ENCODE measurements at places on chromosomes 1 and 21. TPM values are rescaled to one million over a fixed set of nuclear protein-coding genes. Genes with fewer than 3 reads are reported as not detected.
A peak's percentile ranks its signal among the peaks of the same experiment; 100 is the strongest.

DNA sequence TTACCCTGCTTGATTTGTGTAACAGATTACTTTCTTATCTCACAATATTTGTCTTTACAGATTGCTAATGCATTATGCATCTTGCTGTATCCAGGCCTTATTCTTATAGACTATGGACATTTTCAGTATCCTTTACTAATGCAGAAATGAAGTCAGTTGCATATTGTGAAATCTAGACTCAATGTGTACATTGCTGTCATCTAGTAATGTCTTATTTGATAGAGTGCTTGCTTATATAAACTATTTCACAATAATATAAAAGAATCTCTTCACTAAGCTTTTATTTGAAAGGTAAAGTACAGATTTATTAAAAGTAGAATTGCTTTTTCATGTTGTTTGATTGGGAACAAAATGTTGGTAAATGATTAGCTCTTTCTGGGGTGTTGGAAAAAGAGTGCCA lies 39.6 kb downstream of the ALG6 start:
- no peak for DNase-seq

GRCh38 chr1:245552331-245552730 lies 397.5 kb downstream of the KIF26B start:
- DNase-seq = no peak

DNA sequence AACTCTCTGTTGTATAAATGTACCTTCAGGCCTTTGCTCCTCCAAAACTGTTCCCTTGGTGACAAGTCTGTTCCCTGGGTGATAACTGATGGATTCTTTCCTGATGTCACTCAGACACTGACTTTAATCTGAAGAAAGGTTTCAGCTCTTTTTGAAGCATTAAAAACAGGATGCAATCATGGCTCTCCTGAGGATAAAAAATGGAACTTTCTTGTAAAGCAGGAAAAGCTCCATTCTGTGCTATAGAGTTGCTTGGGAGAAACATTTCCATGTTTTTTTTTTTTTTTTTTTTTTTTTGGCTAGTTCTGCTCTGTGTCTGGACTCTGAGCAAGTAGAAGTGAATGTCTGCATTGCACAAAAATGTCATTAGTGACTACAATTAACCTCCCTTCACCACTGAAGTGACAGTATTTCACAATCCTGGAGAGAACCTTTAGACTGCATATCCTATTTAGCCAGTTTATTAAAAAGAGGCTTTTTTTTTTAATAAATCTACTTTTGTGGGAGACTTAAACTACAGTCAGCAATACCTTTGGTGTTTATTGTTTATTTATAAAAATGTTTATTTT lies 101.7 kb upstream of the PRMT6 start:
- no peak for DNase-seq

- DNase-seq = no peak
These were observed 23.8 kb downstream of the ALDH9A1 start for GRCh38 chr1:165674599-165674998.

GRCh38 chr21:44428281-44428960 lies 26.9 kb upstream of the LRRC3 start:
- peak; percentile 52 for DNase-seq

DNA sequence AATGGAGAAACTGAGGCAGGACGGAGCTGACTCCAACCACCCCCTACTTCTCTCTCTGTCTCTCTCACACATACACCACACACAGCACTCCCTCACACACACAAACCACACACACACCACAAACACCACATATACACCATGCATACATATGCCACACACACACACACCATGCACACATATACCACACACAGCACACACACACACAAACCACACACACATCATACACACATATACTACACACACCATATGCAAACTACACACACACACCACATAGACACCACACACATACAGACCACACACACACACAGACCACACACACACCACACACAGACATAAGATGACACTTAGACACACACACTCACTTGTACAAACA lies 94.3 kb downstream of the RIPK4 start:
- DNase-seq = no peak

DNA sequence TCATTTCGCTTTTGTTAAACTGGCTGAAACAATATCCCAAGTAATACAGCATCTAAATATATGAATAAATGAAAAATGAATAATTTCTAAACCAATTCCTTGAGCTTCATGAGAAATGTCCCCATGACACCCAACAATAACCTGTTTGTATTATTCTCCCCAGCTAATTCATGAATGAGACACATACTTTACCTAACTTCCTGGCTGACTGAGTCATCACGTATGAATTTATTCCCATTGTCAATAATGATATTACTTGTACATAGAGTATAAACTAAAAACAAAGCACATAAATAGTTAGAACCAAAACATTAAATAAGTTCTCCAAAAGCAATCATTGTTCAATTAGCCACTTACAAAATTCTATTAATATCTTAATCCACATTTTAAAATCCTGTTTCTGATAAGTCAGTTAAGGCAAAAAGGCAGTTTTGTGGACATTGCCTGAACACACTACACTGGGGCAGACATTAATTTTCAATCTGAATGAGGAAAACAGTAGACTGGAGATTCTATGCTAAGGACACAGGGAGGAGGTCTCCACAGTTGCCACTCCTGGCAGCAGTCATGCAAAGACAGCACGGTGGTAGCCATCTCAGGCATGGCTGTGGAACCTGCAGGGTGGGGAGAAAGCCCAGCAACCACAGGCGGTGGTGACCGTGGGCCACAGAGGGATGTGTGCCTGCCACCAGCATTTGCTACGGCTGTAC lies 48.2 kb downstream of the SLC9C2 start:
- DNase-seq = no peak

GRCh38 chr1:177186639-177187038 lies 15.9 kb downstream of the BRINP2 start:
- no peak for DNase-seq

HLX gene
- total RNA-seq = 2.8 TPM

TDRD10 gene
- not detected for total RNA-seq
